HS-5 (cell line): ENCODE measurements at places on chromosomes 4 and X.
A peak's percentile ranks its signal among the peaks of the same experiment; 100 is the strongest.

GRCh38 chr4:167218022-167218608 lies 16.2 kb downstream of the SPOCK3 start:
- DNase-seq: no peak

DNA sequence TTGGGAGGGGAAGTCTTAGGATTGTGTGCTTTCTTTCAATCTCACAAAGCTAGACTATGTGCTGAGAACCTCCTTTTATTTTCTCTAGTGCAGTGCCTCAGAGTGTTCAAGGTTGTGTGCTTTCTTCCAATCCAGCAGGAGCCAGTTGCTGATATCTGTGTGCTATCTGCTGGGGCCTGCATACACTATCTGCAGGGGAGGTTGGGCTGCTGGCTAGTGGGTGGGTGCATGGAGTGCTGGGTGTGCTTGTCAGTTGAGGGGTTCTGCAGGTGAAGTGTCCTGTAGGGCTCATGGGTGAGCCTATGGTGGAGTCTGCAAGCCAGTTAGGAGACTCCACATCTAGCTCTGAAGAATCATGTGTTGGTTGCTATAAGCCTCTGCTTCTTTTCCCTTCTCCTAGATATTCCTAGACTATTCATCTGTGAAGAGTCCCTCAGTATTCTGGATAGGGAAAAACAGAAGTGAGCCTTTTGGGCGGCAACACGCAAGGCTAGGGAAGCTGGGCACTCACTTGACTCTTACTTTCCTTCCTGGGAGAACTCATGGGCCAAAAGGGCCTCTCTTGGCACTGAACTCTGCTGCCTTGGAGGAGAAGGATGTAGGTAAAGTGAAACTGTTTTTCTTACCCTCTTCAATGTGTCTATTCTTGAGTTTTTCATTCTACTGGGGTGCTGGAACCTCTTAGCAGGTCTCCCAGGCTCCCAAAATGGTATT lies 8.0 kb upstream of the CISD2 start:
- no peak for DNase-seq

GRCh38 chrX:52979993-52980392 lies 21.7 kb upstream of the FAM156A start:
- no peak for DNase-seq

GRCh38 chr4:174561560-174561959 lies 39.3 kb upstream of the HPGD start:
- no peak for DNase-seq

GRCh38 chrX:105876658-105877057 lies 54.3 kb downstream of the NRK start:
- no peak for DNase-seq

DNA sequence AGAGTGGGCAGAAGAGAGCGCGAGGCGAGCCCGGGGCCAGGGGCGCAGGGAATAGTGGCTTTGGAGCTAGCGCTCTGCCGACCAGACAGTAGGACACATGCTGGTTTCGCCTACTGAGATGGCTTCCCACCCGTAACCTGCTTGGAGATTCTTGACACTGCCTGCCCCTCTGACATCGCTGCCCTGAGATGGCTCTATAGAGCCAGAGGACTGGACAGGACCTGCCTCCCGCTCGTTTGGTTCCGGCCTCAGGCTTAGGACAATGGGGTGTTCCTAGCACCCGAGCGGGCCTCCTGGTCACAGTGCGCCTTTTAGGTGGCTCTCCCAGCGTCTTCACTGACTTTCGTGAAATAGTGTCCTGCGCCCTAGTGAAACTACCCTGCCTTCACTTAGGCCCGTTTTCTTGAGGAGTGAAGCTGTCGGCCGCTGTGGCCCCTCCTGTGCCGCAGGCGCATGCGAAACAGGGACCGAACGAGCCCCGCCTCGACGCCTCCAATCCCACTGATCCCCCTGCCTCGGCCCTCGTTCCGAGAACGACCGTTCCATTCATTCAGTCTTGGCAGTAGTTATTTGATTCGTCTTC lies 608 bp downstream of the TAF1 start:
- DNase-seq: no peak

DNA sequence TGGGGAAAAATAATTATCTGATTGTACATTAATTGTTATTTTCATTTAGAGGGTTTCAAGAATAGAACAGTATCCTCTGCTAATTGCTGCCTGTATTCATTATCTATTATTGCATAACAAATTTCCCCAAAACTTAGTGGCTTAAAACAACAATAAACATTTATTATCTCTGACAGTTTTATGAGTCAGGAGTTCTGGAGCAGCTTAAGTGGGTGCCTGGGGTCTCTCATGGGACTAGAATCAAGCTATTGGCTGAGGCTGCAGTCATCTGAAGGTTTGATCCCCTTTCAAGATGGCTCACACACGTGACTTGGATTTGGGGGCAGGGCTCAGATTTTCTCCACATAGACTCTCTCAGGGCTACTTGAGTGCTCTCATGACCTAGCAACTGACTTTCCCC lies 98.1 kb upstream of the JADE1 start:
- DNase-seq: no peak

GRCh38 chrX:132488819-132489577 lies at the start of gene MBNL3:
Gene MBNL3 (minus strand): TSS chrX:132489038. CDS start chrX:132439611, 49,427 bp downstream.
- no peak for DNase-seq

DNA sequence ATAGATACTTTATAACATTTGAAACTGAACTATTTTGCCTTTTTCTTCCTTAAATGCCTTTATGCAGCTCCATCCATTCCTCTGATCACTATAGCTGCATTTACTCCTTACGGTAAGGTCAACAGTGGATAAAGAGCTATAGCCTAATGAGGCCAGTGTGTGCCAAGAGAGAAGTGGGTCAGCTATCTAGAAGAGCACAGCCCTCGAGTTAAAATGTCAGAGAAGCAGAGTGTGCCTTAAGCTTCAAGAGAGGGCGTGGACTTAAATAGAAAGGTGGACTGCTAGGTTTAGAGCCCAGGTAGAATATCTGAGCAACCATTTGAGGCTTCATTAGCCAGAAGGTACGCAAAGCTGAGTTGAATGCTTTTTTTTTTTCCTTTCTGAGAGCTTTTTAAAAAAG lies 347.4 kb downstream of the BMPR1B start:
- no peak for DNase-seq

GRCh38 chr4:155353923-155354540 lies 22.7 kb downstream of the MAP9 start:
- DNase-seq: no peak

- DNase-seq: no peak
These were observed 2.5 kb upstream of the HTRA3 start for GRCh38 chr4:8267077-8267476.

GRCh38 chr4:111475666-111476065 lies 669.6 kb upstream of the FAM241A start:
- DNase-seq: no peak

- DNase-seq: no peak
These were observed 31.2 kb downstream of the CCNI start for GRCh38 chr4:77044461-77045150.

DNA sequence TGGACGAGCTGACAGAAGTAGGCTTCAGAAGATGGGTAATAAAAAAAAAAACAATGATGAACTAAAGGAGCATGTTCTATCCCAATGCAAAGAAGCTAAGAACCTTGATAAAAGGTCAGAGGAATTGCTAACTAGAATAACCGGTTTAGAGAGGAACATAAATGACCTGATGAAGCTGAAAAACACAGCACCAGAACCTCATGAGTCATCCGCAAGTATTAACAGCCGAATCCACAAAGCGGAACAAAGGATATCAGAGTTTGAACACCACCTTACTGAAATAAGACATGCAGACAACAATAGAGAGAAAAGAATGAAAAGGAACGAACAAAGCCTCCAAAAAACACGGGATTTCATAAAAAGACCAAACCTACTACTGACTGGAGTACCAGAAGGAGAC lies 10.5 kb downstream of the NELFA start:
- DNase-seq: no peak

DNA sequence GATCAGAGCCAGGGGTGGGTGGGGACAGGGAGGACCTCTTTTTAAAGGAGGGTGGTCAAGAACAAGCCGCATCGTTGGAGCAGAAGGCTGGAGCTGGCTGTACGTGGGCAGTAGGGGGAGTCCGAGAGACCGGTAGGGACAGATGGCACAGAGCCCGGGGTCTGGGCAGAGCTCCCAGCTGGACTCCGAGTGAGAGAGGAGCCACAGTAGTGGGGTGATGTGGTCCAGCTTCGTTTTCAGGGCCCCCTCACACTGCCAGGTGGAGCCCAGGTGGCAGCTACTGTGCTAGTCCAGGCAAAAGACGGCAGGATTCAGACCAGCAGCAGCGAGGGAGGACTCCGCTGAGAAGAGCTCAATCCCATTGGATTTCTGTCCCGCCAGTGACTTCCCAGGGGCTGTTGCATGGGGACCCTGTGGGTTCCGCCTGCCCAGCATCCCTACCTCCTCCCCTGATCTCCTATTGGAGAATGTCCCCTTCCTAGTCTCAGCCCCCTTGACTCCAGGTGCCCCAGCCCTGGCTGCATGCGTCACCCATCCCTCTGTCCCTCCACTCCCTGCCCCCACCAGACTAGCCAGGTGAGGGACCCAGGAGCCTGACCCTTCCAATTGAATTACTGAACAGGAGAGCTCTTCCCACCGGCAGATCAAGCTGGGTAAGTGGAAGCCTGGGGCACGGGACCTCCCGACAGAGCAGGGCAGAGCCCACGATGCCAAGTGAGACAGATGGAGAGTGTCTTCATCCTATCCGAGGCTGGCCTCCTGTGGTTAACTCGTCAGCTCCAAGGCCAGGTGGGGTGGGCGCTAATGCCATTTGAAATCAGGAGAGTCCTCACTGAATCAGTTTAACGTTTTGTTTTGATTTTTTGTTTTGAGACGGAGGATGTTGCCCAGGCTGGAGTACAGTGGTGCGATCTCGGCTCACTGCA lies 2.9 kb downstream of the ARHGAP4 start:
- no peak for DNase-seq

DNA sequence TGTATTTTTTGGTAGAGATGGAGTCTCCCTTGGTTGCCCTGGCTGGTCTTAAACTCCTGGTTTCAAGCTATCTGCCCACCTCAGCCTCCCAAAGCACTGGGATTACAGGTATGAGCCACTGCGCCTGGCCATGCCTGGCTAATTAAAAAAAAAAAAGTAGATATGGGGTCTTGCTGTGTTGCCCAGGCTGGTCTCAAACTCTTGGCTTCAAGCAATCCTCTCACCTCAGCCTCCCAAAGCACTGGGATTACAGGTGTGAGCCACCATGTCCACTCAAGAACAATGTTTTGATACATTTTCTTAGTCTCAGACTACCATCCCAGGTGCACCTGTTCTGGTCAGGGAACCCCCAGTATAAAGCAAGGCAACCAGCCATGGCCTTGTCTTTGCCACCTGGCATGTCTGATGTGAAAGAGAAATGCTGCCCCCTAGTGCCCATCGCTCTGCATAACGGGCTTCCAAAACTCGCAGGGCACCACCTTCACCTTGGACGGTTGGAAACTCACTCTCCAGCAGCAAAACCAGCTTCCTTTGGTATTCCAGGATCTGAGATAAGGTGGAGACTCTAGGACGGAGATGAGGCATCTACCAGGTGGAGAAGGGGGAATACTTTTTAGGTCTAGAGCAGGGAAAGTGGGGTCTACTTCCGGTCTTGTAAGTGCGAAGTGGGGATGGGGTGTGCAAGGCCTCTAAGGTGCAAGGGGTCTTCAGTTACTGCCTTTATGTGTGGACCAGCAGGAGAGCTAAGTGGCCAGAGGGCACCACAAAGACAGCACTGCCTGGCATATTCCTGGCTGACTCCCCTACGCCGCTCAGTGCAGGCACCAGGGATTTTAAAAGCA lies 47.7 kb upstream of the AFAP1 start:
- DNase-seq: no peak

DNA sequence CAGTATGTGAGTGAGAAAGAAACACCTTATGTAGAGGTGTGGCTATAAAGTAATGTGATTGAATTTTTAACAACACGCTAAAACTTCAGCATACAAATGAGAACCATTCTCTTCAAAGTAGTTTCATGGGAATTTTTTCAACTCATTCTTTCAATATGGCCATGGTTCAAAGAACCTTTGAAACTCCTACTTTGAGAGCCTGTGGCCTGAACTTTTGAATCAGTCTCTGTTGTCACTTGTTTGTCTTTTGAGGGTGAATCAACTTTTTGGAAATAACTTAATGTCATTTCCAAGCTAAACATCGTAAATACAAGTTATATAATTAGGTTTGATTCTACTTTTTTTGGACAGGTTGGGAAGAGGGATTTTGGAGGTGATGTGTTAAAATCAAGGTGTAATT lies 49.9 kb upstream of the CASK start:
- no peak for DNase-seq

DNA sequence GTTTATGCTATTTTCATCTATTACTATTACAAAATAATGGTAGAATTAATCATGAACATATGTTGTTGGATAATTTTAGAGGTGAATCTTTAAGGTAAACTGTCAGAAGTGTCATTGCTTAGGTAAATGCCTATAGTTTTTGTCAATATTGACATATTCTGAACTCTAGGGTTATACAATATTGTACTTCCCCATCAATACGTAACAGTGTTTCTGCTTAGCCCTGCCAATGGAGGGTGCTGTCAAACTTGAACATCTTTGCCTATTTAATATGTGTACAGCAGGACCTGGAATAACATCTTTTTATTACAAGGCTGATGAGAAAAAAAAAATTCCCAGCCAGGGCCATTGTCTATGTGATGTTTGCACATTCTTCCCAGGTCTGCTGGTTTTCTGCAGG lies 40.8 kb downstream of the ARHGAP24 start:
- no peak for DNase-seq

GRCh38 chrX:18937173-18937572 lies 46.7 kb downstream of the PHKA2 start:
- no peak for DNase-seq

GRCh38 chr4:136124251-136124745 lies 1408.0 kb downstream of the PCDH18 start:
- no peak for DNase-seq

- DNase-seq: no peak
These were observed 211.3 kb upstream of the RPS6KA3 start for GRCh38 chrX:20477836-20478524.

- DNase-seq: no peak
These were observed 2284.8 kb downstream of the ARAP2 start for GRCh38 chr4:33959519-33959918.

DNA sequence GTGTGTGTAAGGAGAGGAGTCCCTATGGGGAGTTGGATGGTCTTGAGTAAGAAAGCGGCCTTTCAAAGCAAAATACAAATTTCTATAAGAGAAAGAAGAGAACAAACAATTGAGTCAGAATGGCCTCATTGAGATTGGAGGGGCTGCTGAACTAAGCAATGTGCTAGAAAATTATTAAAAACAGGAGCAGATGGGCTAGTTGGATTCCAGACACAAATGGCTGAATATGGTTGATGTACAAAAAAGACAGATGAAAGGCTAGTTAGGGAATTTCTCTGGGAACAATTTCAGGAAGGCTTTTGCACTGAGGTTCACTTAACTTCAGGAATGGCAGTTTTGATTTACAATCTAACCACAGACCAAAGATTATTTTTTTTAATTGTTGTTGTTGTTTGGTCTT lies 1806.8 kb upstream of the TENM3 start:
- no peak for DNase-seq

- DNase-seq: no peak
These were observed 350.8 kb upstream of the KLF3 start for GRCh38 chr4:38313175-38313574.

DNA sequence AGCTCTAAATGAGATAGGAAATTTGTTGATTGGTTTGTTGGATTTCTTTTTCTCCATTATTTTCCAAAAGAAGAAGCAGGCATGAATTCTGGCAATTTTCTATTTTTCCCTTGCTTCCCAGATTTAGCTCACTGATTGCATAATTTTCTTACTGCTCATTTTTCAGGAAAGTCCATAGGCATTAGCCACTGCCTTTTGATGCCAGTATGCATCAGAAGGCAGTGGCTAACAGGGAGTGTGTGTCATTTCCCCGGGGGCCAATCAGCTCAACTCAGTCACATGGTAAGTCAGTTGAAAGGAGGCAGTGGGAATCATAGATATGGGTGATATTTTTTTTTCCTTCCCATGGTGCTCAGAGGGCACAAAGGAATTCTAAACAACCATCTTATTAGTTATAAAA lies 156.7 kb downstream of the TRIML1 start:
- peak; percentile 38 for DNase-seq
